Immature natural killer cell (primary cell): ENCODE measurements at places on chromosomes 1 and 21.

DNA sequence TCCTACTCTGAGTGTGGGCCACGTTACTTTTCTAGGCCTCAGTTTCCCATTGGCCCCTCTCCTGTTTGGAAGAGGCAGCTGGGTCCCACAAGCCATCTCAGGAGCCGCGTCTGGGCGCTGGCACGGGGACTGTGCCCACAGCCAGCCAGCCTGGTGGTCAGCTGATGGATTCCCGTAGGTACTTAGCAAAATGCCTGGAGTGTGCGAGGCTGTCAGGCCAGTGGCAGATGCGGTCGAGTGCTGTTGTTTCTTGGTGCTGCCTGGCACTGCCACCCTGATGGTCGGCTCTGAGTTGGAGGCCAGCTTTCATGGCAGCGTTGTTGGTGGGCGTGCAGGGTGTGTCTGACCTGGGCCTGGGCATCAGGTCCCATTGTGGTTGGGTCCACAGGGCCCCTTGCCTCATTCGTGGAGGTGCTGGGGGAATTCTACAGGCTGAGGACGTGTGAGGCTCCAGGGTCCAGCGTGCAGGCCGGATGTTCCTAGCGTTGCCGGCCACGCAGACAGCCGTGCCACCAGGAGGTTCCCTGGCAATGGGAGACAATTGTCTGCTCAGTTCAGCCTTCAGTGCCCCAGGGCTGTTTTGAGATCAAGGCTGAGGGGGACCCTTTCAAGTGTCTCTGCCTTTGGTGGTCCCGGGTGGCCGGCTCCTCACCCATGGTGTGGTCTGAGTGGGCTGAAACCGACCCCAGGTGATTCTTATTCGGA is 20.9 kb downstream of the SKI start:
- H3K4me1 ChIP-seq: peaks cover 45% of the 10 kb centered on the region
- peak overlapping the region; percentile 42 for H3K4me3 ChIP-seq
- no peaks in the 10 kb centered on the region for H3K27me3 ChIP-seq
- H3K27ac ChIP-seq: peak overlapping the region; percentile 43

GRCh38 chr21:31293986-31294385 is 50.1 kb downstream of the TIAM1 start:
- H3K27me3 ChIP-seq: peaks cover 2% of the 10 kb centered on the region
- no peak overlapping the region for H3K4me3 ChIP-seq
- H3K4me1 ChIP-seq: no peaks in the 10 kb centered on the region
- no peaks in the 10 kb centered on the region for H3K36me3 ChIP-seq
- H3K27ac ChIP-seq: no peak overlapping the region
- DNase-seq: no peak

- H3K27ac ChIP-seq: no peak overlapping the region
- peaks cover 6% of the 10 kb centered on the region for H3K4me1 ChIP-seq
- peaks cover 2% of the 10 kb centered on the region for H3K27me3 ChIP-seq
- H3K4me3 ChIP-seq: no peak overlapping the region
Measured at GRCh38 chr1:235401251-235401650, 34.0 kb downstream of the TBCE start.

GRCh38 chr1:153357853-153358690 is at the start of gene S100A9:
TSS of gene S100A9 (plus strand) at chr1:153357854. CDS start at chr1:153358284, 430 bp downstream.
- no peak for DNase-seq
- H3K36me3 ChIP-seq: no peaks in the 10 kb centered on the region

GRCh38 chr21:32131960-32132359 is 146.9 kb downstream of the MIS18A start:
- DNase-seq: no peak
- H3K27ac ChIP-seq: no peak overlapping the region
- H3K27me3 ChIP-seq: peaks cover 8% of the 10 kb centered on the region
- no peaks in the 10 kb centered on the region for H3K4me1 ChIP-seq
- no peak overlapping the region for H3K4me3 ChIP-seq
- H3K36me3 ChIP-seq: no peaks in the 10 kb centered on the region

- no peaks in the 10 kb centered on the region for H3K27me3 ChIP-seq
- peaks cover 51% of the 10 kb centered on the region for H3K36me3 ChIP-seq
- H3K27ac ChIP-seq: no peak overlapping the region
- no peaks in the 10 kb centered on the region for H3K4me1 ChIP-seq
- H3K4me3 ChIP-seq: no peak overlapping the region
- DNase-seq: no peak
Measured at GRCh38 chr1:185104083-185104482, 52.7 kb downstream of the TRMT1L start.

DNA sequence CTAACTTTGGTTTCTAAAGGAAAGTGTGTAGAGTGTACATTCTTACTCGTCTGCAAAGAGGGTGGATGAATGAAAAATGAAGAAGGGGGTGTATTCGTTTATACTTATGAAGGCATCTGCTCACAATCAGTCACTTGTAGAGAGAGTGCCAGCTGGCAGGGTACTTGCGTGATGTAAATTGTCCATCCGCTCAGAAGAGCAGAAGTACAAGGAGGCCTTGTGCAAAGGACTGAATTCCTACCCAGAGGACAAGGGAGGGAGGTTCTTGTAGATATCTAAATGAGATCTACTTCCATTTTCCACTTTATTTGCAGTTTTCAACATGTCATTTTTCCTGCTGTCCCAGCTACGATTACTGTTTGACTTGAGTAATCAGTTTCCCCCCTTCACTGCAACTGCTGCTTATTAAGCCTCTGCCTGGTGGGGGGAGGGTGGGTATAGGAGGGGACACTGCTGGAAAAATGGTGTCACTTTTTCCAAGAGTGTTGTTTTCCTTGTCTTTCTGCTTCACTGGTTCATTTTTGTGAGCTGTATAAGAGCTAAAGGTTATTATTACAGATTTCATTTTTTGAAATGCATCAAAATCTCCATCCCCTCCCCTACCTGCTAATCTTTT is 67.3 kb downstream of the LAMC1 start:
- H3K27ac ChIP-seq: no peak overlapping the region
- H3K27me3 ChIP-seq: peaks cover 2% of the 10 kb centered on the region
- no peak overlapping the region for H3K4me3 ChIP-seq
- no peaks in the 10 kb centered on the region for H3K4me1 ChIP-seq
- no peak for DNase-seq

GRCh38 chr1:75338616-75339483 is 204.7 kb downstream of the LHX8 start:
- no peaks in the 10 kb centered on the region for H3K27me3 ChIP-seq
- no peak for DNase-seq
- H3K4me3 ChIP-seq: no peak overlapping the region

DNA sequence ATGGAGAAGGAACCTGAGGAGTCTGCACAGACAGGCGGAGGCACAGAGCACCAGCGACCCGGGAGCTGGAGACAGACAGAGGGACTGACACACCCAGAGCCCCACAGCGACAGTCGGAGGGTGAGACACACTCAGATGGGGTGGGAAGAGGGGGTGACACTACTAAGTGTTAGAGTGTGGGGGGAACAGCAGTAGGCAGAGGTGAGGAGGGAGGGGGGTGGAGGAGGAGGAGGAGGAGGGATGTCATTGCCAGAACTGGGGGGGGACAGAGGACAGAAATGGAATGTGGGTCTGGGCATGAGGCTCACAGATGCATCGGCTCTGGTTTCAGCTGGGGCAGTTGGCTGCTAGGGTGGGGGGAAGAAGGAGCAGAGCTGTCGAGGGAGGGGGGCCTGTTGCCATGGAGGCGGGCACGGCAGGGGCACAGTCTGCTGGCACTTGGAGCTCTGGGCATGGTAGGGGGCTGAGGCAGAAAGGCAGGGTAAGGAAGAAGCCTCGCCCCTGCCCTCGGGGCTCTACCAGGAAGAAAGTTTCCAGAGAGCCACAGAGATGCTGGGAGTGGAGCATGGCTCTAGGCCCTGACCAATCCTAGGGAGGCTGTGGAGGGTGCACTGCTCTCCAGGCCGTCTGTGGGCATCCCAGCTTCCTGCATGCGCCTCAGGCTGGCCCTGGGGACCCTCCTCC is 37.3 kb downstream of the AHDC1 start:
- no peaks in the 10 kb centered on the region for H3K36me3 ChIP-seq
- peak overlapping the region; percentile 36 for H3K27ac ChIP-seq
- H3K4me1 ChIP-seq: peaks cover 70% of the 10 kb centered on the region
- H3K4me3 ChIP-seq: no peak overlapping the region

- peak overlapping the region; percentile 93 for H3K4me3 ChIP-seq
- peak overlapping the region; percentile 95 for H3K27ac ChIP-seq
- peaks cover 20% of the 10 kb centered on the region for H3K27me3 ChIP-seq
- peak; percentile 91 for DNase-seq
Measured at GRCh38 chr1:42924082-42924850, 34.4 kb downstream of the SLC2A1 start.

- peaks cover 47% of the 10 kb centered on the region for H3K36me3 ChIP-seq
- H3K4me3 ChIP-seq: no peak overlapping the region
- H3K4me1 ChIP-seq: no peaks in the 10 kb centered on the region
- H3K27me3 ChIP-seq: no peaks in the 10 kb centered on the region
- DNase-seq: no peak
Measured at GRCh38 chr1:184708084-184708676, 46.5 kb downstream of the EDEM3 start.

GRCh38 chr1:29963946-29964345 is 727.6 kb downstream of the PTPRU start:
- H3K4me3 ChIP-seq: no peak overlapping the region
- no peaks in the 10 kb centered on the region for H3K36me3 ChIP-seq
- DNase-seq: no peak
- H3K27ac ChIP-seq: no peak overlapping the region
- H3K27me3 ChIP-seq: peaks cover 1% of the 10 kb centered on the region
- no peaks in the 10 kb centered on the region for H3K4me1 ChIP-seq

GRCh38 chr21:46159390-46159789 is 4.0 kb upstream of the FTCD start:
- no peak overlapping the region for H3K27ac ChIP-seq
- H3K4me3 ChIP-seq: no peak overlapping the region
- H3K4me1 ChIP-seq: no peaks in the 10 kb centered on the region
- no peak for DNase-seq
- H3K36me3 ChIP-seq: no peaks in the 10 kb centered on the region
- peaks cover 36% of the 10 kb centered on the region for H3K27me3 ChIP-seq

GRCh38 chr1:184958554-184959353 is 15.6 kb downstream of the NIBAN1 start:
- no peak overlapping the region for H3K27ac ChIP-seq
- peaks cover 6% of the 10 kb centered on the region for H3K36me3 ChIP-seq
- no peak overlapping the region for H3K4me3 ChIP-seq
- no peaks in the 10 kb centered on the region for H3K27me3 ChIP-seq

DNA sequence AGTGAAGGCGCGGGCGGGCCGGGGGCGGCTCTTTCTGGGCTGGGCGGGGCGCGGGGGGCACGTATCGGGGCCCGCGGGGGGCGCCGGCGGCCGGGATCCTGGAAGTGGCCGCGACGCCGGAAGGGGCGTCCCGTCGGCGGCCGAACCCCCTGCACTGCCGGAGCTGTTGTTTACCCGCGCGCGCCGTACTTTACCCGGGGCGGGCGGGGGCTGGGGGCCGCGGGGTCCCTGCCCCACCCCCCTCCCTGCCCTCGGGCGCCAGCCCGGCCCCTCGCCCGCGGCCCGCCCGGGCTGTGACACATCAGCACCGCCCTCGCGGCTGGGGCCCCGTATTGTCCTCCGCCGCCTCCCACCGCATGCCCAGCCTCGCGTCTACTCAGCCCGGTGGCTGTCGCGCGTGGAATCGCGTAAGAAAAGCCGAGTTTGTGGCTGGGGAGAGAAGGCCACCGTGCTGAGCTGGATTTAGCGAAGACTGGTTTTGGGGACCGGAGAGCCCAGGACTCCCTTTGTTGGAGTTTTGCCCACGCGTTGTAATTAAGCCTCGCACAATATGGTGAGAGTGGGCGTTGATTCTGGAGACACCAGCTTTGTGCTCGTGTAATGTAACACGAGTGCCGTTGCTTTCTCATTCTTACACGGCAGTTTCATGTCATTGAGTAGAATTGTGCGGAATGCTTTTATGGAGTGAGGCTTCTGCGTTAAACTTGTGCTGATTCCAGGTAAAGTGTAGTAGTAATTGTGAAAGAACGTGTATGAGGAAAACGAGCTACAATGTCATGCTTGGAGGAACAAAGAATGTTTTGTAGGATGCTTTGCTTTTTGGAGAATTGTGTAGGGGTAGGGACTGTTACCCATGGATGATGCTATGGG is 559 bp downstream of the BACH1 start:
- H3K4me3 ChIP-seq: peak overlapping the region; percentile 81
- peak; percentile 79 for DNase-seq
- peaks cover 4% of the 10 kb centered on the region for H3K27me3 ChIP-seq
- H3K36me3 ChIP-seq: no peaks in the 10 kb centered on the region
- peaks cover 53% of the 10 kb centered on the region for H3K4me1 ChIP-seq

GRCh38 chr21:44490816-44491215 is 35.5 kb downstream of the LRRC3 start:
- no peak overlapping the region for H3K27ac ChIP-seq
- no peak overlapping the region for H3K4me3 ChIP-seq
- DNase-seq: no peak
- no peaks in the 10 kb centered on the region for H3K4me1 ChIP-seq

GRCh38 chr1:48571303-48571987 is 99.4 kb upstream of the SPATA6 start:
- H3K27me3 ChIP-seq: peaks cover 3% of the 10 kb centered on the region
- H3K36me3 ChIP-seq: no peaks in the 10 kb centered on the region
- no peak overlapping the region for H3K27ac ChIP-seq
- no peak for DNase-seq
- no peaks in the 10 kb centered on the region for H3K4me1 ChIP-seq

- H3K4me3 ChIP-seq: no peak overlapping the region
- no peak overlapping the region for H3K27ac ChIP-seq
- H3K36me3 ChIP-seq: no peaks in the 10 kb centered on the region
- H3K4me1 ChIP-seq: peaks cover 51% of the 10 kb centered on the region
- peaks cover 22% of the 10 kb centered on the region for H3K27me3 ChIP-seq
Measured at GRCh38 chr1:156123356-156124196, 9.1 kb downstream of the LMNA start.

DNA sequence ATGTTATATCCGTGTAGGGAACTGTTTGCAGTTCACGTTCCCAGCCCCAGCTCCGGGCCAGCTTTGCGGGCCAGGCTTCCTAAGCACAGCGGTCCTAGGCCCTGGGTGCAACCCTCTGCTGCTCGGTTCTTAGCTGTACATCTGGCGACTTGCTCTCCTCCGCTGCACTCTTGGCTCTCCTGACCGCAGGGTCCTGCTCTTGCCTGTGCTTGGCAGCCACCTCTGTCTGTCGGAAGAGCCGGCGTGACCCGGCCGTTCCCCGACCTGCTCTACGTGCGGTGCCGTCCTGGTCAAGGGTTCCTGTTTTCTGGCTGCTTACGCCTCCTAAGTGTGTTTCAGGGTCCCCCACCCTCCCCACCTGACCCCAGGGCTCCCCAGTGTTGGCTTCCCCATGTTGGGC is 36.7 kb downstream of the FAAP20 start:
- H3K4me3 ChIP-seq: no peak overlapping the region
- DNase-seq: no peak
- no peak overlapping the region for H3K27ac ChIP-seq
- peaks cover 9% of the 10 kb centered on the region for H3K4me1 ChIP-seq
- no peaks in the 10 kb centered on the region for H3K27me3 ChIP-seq
- H3K36me3 ChIP-seq: peaks cover 14% of the 10 kb centered on the region

DNA sequence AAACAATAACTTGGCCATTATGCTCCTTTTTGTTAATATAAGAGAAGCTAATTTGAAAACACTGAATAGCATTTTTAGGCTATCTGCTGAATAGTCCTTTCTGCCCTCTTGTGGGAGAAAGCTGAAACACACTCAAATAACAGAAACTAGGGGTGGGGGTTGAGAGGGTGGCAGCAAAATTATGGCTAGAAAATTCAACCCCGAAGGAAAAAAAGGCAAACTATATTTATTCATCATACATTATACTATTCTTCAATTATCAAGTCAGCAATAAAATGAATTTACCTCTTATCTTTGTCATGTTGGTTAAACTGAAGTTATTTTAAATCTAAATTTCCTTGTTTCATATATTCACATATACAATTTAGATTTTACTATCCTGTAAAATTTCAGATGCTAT is 255.9 kb downstream of the FAF1 start:
- no peak overlapping the region for H3K27ac ChIP-seq
- no peak overlapping the region for H3K4me3 ChIP-seq
- no peaks in the 10 kb centered on the region for H3K27me3 ChIP-seq
- no peaks in the 10 kb centered on the region for H3K36me3 ChIP-seq
- peaks cover 37% of the 10 kb centered on the region for H3K4me1 ChIP-seq
